Breast epithelium (tissue), 4 donors: ENCODE measurements at places on chromosomes 6 and 20. TPM values are rescaled to one million over a fixed set of nuclear protein-coding genes. Genes with fewer than 3 reads are reported as not detected.

Gene PTCRA
- not detected for total RNA-seq

Gene TREM2
- total RNA-seq: 31.6 TPM

Gene LZTS3
- 12.1 TPM for total RNA-seq

Gene AGER
- total RNA-seq: 2.6 TPM

Gene TRIM27
- total RNA-seq: 80.3 TPM

Gene ENTPD6
- 71.1 TPM for total RNA-seq

Gene GPR63
- 1.0 TPM for total RNA-seq

Gene CRISP3
- 9.2 TPM for total RNA-seq

Gene GCNT2
- total RNA-seq: 1.4 TPM

Gene MLN
- total RNA-seq: not detected

Gene PMEPA1
- 13.1 TPM for total RNA-seq

Gene ARMH2
- total RNA-seq: not detected

DNA sequence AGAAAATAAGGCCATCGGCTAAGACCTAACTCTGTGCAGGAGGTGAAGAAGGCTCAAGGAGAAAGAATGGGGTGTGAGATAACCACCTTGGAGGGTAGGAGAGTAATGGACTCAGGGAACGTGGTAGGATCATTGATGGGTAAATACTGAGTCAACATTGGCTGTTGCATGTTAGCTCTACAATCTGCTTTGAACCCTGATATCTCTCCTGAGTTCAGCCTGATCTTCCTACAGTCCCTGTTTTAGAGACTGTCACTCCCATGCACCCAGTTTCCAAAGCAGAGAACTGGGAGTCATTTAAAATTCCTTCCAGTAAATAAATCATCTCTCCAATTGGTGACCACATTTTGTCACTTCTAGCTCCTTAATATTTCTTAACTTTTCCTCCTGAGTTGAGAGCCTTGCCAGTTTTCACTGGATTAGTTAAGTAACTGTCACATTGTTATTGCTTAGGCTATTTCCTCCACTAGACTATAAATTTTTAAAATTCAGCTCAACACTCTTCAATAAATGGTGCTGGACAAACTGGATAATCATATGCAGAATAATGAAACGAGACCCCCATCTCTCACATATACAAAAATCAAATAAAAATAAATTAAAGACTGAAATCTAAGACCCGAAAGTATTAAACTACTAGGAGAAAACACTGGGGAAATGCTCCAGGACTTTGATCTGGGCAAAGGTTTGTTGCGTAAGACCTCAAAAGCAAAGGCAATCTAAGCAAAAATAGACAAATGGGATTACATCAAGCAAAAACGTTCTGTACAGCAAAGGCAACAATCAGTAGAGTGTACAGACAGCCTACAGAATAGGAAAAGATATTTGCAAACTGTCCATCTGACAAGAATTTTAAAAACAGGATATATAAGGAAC lies 138.9 kb upstream of the TMEM170B start:
- DNase-seq: no peak

DNA sequence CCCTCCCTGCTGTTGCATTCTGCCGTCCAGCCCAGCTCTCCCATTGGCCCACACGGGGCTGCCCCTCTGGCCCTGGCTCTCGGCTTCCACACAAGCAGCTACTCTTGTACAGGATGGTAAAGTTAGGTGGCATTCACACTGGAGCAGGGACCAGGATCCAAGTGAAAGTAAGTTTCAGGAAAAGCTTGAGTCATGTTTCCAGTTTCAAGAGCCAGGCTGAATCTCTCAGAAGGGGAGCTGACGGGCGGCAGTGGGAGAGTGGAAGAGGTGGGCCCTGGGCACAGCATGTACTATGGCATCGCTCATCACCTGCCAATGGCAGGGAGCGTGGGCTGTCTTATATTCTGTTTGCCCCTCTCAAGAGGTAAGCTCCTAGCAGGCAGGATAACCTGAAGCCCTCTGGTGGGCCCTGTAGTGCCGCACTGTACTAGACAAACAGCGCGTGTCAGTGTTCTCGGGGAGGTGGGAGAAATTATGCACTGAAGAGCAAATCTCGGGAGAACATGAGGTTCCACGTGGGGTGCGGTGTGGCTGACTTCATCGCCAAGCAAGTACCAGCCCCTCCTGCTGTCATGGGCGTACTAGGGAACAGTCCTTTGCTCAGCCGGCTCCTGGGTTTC lies 241.5 kb downstream of the NRN1 start:
- DNase-seq: no peak

DNA sequence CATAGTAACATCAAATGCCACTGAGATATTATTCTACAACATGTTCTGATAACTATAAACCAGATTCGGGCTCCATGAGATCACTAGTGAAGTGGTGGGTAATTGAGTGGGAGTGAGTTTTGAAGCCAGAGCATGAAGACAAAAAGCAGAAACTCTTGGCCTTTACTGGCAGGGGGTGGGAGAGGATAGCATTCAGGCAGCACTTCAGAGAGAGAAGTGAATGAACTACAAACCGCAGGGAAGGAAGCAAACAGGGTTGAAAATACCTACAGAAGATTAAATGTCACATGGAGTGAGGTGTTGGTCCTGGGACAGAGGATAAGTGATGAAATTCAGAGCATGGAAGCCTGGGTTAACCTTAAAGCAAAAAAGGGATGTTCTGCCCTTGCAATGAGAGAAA lies 250.0 kb downstream of the EPM2A start:
- no peak for DNase-seq

- DNase-seq: peak; percentile 33
Observed at GRCh38 chr20:44067650-44068081, 119.3 kb downstream of the JPH2 start.

DNA sequence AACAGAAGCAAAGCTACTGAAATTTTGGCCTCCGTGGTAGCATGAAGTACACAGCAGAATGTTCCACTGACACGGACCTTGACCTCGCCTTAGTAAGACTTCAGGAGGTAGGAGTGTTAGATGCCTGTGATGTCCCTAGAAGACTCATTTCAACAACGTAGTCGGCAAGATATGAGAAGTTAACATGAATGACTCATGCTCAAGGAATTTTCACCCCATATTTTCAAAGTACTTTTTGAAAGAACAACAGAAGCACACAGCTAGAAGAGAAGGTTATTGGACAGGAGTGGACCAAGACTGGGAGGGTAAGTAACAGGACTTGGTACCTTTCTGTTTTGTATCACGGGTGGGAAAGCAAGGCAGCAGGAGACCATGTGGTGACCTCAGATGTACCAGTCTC lies 78.0 kb downstream of the DZANK1 start:
- no peak for DNase-seq

GRCh38 chr6:113340371-113340770 lies 516.8 kb upstream of the MARCKS start:
- DNase-seq: no peak

GRCh38 chr6:149484733-149485700 lies at the start of gene ZC3H12D:
Gene ZC3H12D, minus strand, starts transcription at chr6:149485014. Its CDS starts 10,471 bp downstream, at chr6:149474543.
- no peak for DNase-seq

GRCh38 chr6:68691120-68691519 lies 56.0 kb downstream of the ADGRB3 start:
- DNase-seq: no peak

- DNase-seq: no peak
Observed at GRCh38 chr20:63446216-63447024, 26.0 kb downstream of the KCNQ2 start.

- no peak for DNase-seq
Observed at GRCh38 chr6:17015144-17015543, 86.7 kb upstream of the STMND1 start.

GRCh38 chr6:16769986-16770376 lies 8.7 kb upstream of the ATXN1 start:
- DNase-seq: no peak

- DNase-seq: no peak
Observed at GRCh38 chr20:19815553-19815991, 57.5 kb downstream of the RIN2 start.

DNA sequence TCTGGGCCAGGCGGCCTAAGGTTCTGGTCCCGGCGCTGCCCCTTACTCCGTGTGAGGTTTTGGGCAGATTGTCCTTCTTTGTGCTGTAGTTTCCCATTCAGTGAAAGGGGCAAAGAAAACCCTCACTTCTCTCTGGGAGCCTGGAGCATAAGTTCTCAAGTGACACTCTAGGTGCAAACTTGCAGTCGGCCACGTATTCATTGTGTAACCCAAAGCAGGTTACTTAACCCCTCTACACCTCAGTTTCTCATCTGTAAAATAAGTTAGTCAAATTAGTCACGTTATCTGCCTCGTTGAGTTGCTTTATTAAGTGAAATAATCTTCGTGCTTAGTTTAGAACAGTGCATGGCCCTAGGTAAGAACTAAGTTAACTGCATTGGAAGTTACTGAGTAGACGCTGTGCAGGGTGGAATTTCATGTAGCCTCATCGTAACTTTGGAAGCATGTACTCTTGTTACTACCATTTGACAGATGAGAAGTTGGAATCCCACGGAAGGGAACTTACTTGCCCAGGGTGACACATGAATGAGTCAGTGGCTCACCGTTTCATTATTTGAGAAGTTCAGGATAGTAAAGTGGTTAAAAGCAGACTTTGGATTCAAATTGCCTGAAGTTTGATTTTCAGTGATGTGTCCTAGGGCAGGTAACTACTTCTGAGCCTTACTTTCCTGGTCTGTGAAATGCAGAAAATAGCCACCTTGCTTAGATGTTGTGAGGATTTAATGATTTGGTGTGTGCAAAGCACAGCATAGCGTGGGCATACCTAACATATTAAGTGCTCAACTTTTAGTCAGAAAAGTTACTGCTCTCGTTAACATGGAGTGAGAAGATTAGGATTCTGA lies 556 bp upstream of the MROH8 start:
- DNase-seq: no peak

DNA sequence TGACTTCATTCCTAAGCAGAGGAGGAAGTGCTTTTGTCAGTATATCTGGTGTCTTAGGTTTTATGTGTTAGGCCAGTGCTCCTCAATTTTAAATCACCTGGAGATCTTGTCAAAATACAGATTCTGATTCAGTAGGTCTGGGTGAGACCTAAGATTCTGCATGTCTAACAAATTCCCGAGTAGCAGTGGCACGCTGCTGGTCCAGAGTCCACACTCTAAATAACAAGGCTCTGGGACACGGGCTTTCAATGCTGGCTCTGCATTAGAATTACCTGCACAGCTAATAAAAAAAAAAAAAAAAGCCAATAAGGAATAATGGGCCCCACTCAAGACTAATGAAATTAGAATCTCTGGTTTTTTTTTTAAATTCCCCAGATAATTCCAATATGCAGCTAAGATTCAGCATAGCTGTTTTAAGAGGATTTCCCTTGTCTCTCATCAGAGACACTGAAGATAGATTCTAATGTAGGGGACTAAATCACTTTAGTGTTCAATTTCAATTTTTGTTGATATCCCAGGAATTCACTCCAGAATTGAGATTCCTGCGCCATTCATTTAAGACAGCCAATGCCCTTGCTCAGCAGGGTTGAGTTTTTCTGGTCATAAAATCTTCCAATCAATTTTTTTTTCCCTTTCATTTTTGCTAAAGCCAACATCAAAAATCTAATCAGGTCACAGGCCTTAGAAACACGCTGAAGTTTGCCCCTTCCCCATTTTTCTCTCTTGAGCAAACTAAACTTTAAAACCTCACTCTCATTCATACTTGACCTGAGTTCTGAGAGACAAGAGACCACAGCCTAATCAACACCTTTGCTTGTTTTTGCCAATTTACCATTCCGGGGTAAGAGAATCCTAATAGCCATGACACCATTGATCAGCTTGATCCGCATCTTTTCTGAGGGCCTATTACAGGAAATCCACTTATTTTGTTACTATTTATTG lies 2.4 kb downstream of the TDP2 start:
- no peak for DNase-seq

- no peak for DNase-seq
Observed at GRCh38 chr6:164396071-164397047, 913.0 kb downstream of the C6orf118 start.

DNA sequence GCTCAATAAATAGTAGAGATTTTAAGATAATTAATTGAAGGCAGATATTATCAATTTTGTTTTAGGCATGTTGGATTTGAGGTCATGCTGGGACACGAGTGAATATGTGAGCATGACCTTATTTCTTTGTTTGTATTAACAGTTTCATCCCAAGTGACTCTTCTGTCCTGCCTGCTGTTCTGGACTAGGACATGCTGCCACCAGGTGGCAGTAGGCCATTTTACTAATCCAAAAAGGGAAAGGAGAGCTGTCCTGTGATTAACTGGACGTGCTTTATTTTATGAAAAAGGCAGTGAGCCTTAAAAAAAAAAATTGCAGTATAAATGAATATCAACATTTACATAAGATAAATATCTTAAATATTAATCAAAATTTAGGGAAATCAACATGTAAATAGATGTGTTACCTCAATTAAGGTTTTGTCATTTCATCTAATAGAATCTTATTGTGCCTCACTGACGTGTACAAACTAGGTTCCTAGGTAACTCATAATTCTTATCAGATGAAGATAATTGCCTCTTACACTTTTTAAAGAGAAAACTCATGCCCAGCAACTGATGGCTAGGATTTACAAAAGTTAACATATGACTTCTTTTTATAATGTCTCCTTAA lies 49.8 kb downstream of the FRK start:
- peak; percentile 61 for DNase-seq

- DNase-seq: no peak
Observed at GRCh38 chr6:102085257-102085656, 691.7 kb downstream of the GRIK2 start.

- no peak for DNase-seq
Observed at GRCh38 chr6:11607383-11607782, 69.8 kb downstream of the TMEM170B start.

GRCh38 chr6:162026843-162027242 lies 700.7 kb downstream of the PRKN start:
- DNase-seq: no peak

- DNase-seq: no peak
Observed at GRCh38 chr20:57433657-57434389, 42.6 kb downstream of the RBM38 start.

DNA sequence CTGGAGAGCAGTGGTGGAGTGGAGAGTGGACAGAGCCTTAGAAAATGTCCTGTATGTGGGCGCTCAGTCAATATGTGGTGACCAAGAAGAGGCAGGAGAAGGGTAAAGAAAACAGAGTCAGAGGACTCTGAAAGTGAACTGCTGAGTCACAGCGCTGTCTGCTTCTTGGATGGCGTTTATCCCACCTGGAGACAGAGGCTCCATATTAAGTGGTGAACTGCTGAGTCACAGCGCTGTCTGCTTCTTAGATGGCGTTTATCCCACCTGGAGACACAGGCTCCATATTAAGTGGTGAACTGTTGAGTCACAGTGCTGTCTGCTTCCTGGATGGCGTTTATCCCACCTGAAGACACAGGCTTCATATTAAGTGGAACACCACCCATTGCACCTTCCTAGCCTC lies 119.3 kb upstream of the RALGAPA2 start:
- DNase-seq: no peak

DNA sequence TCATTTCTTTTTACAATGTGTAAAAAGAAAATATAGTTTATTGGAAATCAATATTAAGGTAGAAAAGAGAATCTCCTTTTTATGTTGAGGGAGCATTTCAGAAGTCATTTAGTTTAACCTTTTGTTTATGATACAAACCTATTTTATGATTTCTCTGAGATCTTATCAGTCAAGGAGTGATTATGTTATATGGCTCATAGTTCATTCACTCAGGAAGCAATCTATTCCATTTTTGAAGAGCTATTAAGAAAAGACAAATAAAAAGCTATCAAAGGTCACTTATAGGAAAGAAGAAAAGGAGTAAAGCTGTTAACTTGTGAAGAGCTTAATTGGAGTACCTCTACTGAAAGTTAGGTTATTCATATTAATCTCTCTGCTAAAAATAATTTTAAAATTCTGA lies 526.6 kb upstream of the JAG1 start:
- DNase-seq: no peak

GRCh38 chr6:80940571-80940970 lies 811.9 kb downstream of the TENT5A start:
- no peak for DNase-seq
